NCI-H1105 treated with DMSO at 0.1 percent for 48 hours (cell line): ENCODE measurements at places on chromosomes 3 and 15.

DNA sequence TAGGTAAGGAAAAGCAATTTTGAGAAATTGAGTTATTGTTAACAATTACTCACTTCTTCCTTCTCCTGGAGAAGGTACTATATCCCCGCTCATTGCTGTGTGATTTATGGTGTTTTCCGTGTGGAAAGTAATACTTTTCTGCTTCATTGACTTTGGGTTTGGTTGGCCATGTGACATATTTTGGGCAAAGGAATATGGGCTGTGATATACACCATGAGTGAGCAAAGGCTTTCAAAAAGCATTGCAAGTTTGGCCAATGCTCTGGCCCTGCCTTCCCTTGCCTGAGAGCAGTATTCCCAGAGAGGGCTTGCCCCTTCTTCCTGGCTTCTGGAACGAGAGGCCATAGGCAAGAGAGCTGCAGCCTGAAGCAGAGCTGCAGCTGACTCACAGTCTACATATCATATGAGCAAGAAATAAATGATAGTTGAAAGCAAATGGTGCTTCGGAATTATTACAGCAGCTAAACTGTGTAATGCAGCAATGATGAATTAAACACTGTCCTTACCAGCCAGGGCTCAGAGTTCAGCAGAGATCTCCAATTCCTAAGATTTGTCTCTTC lies 216.8 kb upstream of the CD96 start:
- no peak for DNase-seq

DNA sequence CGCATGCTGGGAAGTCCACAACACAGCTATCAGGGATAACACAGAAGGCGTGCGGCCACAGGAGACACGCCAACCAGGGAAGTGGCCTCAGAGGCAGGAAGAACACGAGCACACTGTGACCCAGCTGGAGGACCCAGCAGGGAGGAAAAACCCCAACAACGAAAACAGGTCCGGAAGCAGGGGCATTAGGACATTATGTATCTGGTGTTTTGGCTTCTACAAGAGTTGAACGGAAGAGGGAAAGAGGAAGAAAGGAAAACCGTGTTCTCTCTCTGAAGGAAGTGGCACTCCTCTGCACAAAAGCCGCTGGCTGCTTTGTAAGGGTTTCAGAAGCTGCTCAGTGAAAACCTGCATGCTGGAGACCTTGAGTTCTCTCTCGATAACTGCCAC lies 61.8 kb downstream of the HACD2 start:
- DNase-seq = no peak

DNA sequence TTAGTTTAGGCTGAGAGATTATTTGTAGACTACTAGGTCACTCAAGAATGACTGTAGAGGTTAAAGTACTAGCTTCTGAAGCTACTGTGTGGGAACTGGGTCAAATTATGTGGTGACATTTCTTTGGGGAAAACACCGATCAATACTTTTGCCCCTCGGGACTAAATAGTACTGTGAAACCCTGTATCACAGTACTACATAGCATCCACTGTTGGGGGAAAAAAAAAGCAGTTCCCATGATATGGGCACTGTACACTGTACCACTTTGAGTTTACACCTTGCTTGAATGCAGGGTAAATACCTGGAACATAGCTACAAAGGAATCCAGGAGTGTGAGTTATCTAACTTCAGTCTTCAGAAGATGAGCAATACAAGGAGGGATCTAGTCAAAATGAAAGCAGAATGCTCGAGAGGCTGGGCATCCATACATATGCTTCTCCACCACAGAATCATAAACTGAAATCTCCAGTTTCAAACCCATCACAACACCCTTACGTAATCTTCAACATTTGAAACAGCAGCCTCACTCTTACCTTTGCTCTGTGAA lies 311.4 kb downstream of the UNC13C start:
- no peak for DNase-seq

GRCh38 chr15:50790778-50791453 lies 25.4 kb upstream of the SPPL2A start:
- no peak for DNase-seq

DNA sequence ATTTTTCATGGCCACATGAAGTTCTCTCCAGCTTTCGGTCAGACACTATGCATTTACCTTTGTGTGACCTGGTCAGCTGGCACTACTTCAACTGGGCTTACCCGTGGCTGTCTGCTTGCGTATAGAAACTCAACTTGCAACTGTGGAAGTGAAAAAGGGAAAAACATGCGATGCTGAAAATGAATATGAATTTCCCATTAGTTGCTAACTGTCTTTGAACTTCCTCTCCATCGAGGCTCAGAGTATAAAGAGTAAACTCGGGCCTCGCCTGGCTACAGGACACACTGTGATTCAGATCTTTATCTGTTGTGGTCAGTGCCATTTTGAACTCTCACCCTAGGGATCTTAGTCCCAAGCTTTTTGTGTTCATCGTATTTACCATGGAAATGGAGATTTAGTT lies 26.8 kb downstream of the NFKBIZ start:
- no peak for DNase-seq

DNA sequence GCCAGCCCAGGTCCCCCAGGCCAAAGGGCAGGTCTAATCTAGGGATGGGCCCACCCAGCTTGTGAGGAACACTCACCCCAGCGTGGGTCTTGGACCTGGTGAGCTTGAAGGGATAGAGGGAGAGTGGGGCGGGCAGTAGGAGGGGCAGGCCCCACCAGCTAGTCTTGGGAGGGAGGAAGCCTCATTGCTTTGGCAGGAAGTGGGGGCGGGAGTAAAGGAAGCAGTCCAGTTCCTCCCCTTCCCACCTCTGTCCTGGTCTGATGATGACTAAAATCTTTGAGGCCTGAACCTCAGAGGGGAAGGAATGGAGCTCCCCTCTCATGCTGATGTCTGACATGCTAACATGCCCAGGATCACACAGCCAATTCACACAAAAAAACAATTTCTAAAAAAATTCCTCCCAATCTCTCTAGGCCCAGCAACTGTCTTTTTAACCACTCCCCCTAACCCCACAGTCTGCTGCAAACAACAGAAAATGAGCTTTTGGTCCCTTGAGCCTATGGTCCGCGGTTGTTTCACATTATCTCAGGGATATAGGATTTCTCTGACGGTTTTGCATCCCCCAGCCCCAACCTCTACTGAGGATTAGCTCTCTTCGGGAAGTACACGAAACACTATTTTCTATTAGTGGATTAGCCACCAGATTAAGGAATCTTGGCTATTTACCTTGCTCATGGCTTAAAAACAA lies 30.7 kb upstream of the DUSP7 start:
- no peak for DNase-seq

- no peak for DNase-seq
These were observed 26.0 kb upstream of the HCN4 start for GRCh38 chr15:73394782-73395181.

GRCh38 chr3:118199044-118199443 lies 835.6 kb downstream of the IGSF11 start:
- DNase-seq = no peak

DNA sequence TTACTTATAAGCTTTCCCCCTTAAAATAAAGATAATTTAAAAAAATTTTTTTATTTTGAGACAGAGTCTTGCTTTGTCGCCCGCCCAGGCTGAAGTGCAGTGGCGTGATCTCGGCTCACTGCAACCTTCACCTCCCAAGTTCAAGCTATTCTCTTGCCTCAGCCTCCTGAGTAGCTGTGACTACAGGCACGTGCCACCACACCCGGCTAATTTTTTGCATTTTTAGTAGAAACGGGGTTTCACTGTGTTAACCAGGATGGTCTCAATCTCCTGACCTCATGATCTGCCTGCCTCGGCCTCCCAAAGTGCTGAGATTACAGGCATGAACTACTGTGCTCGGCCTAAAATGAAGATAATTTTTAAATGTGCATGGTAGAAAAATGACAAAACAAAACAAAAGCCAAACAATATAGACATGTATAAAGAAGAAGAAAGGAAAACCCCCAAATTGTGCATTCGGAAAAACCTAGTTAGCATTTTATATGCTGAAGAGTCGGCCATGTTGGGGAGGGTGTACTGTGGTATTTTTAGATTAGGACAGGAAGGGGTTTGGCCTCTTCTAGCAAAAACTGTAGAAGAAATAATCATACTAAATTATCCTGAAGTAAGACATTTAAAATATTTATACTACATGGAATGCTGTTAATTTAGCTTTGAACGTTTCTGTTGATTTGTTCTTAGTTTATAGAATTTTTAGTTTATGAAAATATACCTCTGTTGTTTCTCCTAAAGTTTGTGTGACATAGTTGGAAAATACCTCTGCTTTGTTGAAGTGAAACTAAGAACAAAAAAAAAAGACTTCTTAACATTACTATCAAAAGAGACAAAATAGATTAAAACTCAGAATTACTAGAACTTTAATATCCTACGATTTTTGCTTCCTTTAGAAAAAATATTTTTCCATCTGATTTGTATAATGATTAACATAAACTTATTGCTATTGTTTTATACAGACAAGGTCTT lies 7.4 kb downstream of the APPL1 start:
- DNase-seq = no peak

- no peak for DNase-seq
These were observed 28.2 kb upstream of the ST6GAL1 start for GRCh38 chr3:186902154-186902553.

DNA sequence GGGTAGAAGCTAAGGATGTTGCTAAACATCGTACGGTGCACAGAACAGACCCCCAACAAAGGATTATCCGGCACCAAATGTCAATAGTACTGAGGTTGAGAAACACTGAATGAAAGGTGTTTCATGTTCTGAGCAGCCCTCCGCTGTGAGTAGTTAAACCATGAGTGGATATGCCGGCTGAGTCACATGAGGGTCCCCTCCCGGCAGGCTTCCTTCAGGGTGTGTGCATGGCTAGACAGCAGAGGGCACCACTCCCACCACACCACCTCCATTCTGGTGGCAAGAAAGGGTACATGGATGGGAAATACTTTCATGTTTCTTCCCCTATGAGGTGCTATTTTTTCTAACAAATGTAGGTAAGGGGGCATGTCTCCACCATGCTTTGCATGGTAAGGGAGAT lies 128.3 kb upstream of the SEMA6D start:
- no peak for DNase-seq

- peak; percentile 82 for DNase-seq
These were observed 27.3 kb downstream of the ABHD2 start for GRCh38 chr15:89115547-89115946.

DNA sequence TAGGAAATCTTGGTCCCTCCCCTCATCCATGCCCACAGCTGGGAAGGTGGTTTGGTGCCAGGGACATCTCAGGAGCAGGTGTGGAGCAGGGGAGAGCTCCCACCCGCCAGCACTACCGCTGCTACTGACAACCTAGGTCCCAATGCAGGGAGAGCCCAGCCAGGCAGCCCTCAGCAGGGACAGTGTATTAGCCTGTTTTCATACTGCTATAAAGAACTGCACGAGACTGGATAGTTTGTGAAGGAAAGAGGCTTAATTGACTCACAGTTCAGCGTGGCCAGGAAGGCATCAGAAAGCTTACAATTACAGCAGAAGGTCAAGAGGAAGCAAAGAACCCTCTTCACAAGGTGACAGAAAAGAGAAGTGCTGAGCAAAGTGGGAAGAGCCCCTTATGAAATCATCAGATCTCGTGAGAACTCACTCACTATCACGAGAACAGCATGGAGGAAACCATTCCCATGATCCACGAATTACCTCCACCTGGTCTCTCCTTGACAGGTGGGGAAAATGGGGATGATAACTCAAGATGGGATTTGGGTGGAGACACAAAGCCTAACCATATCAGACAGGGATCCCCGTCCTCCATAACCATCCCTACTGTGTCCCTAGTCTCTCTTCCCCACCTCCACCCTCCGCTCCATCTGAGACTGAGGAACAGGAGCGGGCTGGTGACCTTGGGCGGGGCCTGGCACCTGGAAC lies 218.6 kb downstream of the TBC1D2B start:
- DNase-seq = no peak

GRCh38 chr3:99681976-99682375 lies 43.6 kb downstream of the COL8A1 start:
- no peak for DNase-seq

- no peak for DNase-seq
These were observed 31.2 kb upstream of the LACTB start for GRCh38 chr15:63090472-63090871.

DNA sequence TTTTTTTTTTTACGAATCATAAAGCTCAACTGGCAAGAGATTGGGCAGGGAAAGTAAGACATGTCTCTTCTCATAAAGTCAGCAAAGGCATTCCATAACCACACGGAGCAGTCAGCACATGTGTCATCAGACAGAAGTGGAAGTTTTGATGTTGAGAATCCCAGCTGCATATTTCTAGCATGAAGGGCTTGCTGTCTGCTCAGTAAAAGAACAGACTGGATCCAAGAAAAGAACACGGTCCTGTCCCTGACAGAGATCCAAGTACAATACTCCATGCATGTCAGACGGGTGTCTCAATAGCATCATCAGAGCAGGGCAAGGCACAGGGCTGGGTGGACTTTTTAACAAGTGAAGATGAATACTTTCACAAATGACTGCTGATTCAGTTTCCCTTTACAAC lies 38.2 kb downstream of the ABI3BP start:
- DNase-seq = no peak

DNA sequence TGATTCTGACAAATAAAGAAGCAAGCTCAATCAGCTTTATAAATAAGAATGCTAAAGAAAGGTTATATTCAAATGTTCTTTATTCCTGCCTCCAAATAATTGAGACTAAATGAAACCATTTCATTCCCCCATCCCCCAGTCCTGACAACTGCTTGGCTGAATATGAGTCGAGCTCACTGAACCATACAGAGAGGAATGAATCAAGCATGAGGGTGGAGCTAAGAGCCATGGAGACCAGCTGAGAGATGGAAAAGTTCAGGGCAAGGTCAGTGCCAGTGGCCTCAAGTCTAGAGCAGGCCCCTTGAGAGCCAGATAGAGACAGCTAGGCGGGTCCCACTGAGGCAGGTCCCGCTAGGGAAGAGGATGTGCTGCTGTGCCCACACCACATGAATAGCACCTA lies 188.7 kb upstream of the EIF1B start:
- DNase-seq = no peak

GRCh38 chr15:85063088-85063487 lies 81.4 kb downstream of the PDE8A start:
- no peak for DNase-seq

DNA sequence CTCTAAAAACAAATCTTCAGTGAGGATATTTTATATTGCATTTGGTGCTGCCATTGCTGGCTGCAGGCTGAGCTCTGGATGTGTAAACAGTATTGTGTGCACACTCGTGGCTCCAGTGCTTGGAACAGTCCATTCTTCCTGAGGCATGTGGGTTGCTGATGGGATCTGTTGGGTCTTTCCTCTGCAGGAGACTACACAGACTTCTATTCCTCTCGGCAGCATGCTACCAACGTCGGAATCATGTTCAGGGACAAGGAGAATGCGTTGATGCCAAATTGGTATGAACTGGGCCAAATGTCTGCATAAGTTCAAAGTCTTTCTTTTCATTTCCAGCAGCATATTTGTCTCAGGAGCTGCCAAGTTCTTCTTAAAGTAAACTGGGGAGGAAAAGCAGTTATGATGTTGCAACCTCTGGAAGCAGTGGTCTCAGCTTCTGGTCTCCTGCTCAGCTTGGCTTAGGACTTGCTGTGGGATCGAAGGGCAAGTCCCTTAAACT lies 9.3 kb downstream of the FAH start:
- DNase-seq = no peak

GRCh38 chr3:11587766-11588165 lies 55.9 kb downstream of the VGLL4 start:
- DNase-seq = no peak

GRCh38 chr3:74410276-74410941 lies 204.1 kb downstream of the CNTN3 start:
- peak; percentile 5 for DNase-seq

DNA sequence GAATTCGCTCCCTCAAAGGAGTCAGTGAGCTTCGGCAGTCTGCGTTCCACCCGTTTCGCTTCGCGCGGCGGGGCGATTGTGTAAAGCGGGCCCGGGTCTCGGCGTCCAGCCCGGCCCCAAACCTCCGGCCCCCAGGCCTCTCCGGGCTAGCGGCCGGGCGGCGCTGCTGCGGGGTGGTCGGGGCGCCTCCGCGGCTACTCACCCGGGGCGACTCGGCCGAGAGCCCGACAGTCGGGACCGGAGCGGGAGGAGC lies 412 bp downstream of the CHDH start:
- DNase-seq = no peak
